ENCODE measurements at places on chromosomes 5 and 9.

DNA sequence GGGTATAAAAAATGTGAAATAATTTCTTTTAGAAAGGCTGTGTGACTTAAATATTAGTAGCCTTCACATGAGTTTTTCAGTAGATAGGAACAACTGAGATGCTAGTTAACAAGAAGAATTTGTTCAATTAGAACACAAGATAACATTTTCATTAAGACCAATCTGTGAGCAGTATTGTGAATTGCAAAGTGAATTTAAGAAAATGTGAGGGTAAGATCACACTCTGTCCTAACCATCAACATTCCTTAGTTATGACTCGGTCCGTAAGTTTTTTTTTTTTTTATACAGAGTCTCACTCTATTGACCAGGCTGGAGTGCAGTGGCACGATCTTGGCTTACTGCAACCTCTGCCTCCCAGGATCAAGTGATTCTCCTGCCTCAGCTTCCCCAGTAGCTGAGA is 180.2 kb upstream of the EGFLAM start:
- DNase-seq, result no peak

DNA sequence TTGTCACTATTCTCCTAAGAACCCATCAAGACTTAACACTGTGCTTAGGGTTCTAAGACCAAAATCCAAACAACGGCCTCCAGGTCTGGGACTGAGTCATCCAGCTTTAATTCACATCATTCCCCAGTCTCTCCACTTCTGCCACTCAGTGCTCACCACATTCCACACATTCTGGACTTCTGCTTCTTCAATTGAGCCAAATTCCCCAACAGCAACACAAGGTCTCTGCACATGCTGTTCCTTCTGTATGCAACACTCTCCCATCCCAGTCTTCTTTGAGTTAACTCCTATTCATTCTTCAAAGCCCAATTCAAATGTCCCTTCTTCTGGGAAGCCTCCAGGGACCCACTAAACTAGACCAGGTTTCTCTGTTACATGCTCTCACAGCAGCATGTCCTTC is 97.8 kb downstream of the GPR21 start:
- DNase-seq, result no peak

- DNase-seq, result no peak
These were observed 1.4 kb downstream of the KIF20A start for GRCh38 chr5:138180183-138180782.

- no peak for DNase-seq
These were observed 148.3 kb downstream of the DCP2 start for GRCh38 chr5:113124914-113125313.

DNA sequence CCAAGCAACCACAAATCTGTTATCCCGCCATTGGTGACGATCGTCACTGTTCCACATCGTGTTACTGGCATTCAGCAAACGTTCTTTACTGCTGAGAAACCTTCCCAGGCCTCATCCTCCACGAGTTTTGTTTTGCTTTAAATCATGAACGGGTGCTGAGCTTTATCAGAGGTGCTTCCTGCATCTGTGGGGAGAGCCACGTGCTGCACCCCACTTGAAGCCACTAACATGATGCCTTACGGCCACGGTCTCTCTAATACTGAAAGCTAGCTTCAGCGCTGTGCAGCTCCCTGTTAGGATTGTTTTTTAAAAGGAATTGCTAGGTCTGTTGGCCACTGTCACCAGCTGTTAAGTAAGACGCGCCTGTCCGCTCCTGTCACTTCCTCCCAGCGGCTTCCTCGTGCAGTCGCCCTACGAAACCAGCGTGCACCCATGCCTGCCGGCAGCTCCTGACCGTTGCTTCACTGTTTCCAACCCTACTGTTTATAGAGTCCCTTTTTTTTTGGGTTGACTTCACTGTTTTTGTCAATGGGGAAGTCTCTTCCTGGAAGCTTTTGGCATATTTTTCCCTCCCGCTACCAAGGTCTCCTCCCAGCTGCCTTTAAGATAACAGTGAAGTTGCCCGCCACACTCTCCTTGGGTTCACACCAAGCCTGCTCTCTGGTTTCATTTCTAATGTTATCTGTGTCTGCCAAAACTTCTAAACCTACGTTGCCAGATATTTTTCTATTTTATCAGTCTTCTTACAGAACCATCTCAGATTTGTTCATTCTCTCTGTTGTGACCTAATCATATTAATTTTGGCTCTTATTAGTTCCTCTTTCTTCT is 20.3 kb downstream of the LPCAT1 start:
- no peak for DNase-seq

GRCh38 chr9:130898552-130898852 is 1.9 kb upstream of the QRFP start:
- DNase-seq, result no peak

DNA sequence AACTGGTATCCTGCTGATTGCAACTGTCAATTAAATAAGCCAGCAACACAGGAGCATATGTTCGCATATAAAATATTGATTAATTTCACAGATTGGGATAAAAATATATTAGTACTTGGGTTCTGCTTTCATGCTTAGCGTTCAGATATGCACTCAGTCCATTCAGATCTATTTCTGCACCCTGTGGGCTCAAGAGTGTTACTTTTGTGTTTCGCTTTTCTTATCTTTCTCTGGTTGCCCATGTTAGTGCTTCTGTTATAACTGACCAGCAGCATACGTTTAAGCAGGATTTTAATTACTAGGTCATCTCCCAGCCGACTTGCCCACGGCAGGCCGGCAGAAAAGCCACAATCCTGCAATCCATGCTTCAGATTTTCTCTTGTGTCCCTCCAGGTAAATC is 289.1 kb downstream of the EBF1 start:
- no peak for DNase-seq

DNA sequence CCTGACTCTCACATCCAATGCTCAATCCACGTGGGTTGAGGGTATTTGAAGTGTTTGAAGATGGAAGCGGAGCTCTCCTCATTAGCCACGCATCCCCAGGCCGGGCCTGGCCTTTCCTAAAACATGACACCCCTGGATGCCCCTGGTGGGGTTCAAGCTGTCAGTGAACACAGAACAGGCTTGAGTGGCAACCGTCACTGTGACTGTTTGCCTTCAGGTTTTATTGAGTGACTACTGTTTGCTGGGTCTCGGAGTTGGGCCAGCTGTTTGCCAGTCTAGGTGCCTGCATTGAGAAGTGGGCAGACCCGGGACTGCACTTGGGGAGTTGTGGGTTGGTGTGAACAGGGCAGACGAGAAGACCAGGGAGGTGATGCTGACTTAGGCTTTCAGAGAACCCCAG is 7.8 kb upstream of the OLFM1 start:
- DNase-seq, result no peak

GRCh38 chr5:93580927-93581445 is at the start of gene NR2F1-AS1:
TSS of gene NR2F1-AS1 (minus strand) at chr5:93581219.
- DNase-seq, result no peak

- DNase-seq, result no peak
These were observed at the start of gene GGTA1 for GRCh38 chr9:121499427-121500164. TSS of gene GGTA1 (minus strand) at chr9:121499844. CDS start at chr9:121467922, 31,922 bp downstream.

DNA sequence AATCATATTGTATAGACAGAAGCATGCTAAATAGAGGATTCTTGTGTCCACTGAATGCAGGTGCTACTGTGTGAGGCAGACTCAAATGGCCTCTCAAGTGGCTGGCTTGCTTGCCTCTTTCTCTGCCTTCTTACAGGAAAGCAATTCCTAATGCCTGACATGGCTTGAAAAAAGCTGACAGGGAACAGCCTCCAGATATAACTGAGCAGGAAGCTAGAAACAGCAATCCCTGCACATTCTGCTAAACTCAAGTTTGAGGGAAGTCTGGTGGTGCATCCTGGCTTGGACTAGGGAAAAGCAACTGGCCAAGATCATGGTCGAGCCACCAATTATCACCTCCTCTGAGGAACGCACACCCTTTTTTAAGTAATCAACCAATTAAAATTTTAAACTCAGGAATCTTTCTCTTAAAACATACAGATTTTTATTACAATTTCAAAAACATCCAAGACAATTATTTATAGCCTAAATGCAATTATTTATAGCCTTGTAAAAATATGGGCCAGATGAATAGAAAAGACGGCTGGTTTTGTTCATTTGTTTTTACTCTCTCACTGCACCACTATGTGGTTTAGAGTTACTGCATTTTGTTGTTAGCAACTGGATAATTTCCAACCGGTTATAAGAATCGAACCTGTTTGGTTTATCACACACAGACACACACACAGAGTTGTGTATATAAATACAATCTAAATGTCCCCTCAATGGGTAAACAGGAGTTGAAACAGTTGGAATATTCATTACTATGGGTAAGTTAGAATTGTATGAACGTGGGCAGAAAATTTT is 290.9 kb upstream of the ANKRD55 start:
- no peak for DNase-seq

GRCh38 chr5:1540166-1540565 is 16.4 kb upstream of the LPCAT1 start:
- no peak for DNase-seq

GRCh38 chr9:133044661-133045060 is 13.9 kb downstream of the GTF3C5 start:
- no peak for DNase-seq

GRCh38 chr9:35737143-35737542 is 4.7 kb downstream of the CREB3 start:
- DNase-seq, result no peak

DNA sequence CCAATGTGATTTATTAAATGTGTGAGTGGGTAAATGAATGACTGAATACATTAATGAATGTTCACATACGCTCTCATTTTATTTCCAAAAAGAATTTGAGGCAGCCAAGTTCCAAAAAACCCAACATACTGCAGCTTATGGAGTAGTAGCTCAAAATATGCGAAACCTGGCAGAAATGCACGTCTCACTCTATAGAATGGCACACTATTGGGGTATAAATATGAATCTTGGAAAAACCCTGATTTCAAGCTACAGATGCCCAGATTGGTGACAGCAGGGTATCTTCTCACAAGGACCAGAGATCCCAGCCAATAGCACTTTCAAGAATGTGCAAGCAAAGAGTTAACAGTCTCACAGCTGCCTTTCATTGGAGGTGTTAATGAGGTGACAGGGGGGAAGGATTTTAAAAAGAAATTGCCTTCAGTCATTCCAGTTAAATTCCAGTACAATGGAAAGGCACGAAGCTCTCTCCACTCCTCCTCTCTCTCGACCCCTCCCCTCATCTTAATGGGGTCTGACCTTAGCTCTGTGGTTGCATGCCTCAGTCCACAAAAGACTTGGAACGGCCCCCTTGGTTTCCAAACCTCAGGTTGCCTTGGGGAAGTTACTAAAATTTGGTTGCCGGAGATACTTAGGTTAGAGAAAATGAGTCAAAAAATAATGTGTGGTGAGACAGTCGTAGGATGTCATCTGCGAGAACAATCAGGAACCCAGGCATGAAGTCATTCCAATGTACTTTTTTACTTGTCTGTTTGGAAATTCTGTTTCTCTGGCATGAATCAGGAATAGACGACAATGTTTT is 307.4 kb downstream of the NFIB start:
- DNase-seq, result no peak

DNA sequence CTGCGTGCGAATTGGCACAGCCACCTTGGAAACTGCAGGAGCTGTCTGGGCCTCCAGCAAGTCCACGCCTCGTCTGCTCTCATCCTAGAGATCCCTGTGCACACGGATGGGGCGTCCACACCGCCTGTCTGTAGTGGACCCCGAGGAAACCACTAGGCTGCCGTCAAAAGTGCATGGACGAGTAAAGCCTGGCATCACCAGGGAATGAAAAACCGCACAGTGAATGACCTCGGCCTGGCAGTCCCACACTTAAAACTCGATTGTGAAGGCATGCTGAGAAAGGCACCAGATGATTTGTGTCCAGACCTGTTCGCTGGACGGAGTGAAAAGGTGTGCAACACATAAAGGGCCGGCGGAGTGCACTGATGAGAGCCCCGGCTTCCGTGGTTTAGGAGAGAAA is 50.8 kb downstream of the MRPL36 start:
- no peak for DNase-seq

DNA sequence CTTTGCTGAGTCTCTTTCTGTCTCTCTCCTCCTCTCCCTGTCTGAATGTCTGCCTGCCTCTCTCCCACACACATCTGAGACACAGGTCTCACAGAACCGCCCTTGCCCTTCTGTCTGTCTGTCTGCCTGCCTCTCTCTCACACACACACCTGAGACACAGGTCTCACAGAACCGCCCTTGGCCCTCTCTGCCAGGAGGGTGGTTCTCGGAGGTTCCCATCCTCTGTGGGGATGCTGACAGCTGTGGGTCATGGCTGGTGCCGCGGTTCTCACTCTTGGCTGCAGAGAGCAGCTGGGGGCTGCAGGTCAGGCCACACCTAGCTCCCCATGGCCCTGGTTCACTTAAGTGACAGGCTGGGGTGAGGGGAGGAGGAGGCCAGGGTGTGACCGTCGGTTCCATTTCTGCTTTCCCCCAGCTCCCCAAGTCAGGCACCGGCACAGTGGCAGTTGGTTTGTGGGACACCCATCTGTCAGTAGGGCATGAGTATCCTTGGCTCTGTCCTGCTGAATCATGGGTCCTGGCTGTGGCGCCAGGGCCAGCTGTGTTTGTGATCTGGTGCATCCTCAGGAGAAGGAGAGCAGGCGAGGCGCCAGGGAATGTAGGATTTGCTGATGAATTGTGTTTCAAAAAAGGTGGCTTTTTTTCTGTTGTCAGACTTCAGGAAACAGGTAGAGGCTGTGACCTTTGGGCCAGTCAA is 42.3 kb upstream of the CLPTM1L start:
- no peak for DNase-seq

DNA sequence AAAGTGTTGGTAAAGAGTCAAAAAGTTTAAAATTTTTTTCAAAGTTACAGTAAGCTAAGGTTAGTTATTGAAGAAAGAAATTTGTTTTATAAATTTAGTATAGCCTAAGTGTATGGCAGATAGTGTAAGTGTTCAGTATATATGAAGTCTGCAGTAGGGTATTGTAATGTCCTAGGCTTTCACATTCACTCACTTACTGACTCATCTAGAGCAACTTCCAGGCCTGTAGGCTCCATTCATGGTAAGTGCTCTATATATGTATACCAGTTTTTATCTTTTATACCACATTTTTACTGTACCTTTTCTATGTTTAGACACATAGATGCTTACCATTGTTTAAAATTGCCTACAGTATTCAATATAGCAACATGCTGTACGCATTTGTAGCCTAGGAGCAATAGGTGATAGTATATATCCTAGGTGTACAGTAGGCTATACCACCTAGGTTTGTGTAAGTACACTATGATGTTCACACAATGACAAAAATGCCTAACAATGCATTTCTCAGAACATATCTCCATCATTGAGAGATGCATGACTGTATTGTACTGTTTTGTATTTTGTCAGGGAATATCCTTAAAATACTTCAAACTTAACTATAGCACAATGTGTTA is 38.5 kb downstream of the CYSTM1 start:
- no peak for DNase-seq

- DNase-seq, result no peak
These were observed 1.2 kb upstream of the GABRA1 start for GRCh38 chr5:161846746-161847145.

DNA sequence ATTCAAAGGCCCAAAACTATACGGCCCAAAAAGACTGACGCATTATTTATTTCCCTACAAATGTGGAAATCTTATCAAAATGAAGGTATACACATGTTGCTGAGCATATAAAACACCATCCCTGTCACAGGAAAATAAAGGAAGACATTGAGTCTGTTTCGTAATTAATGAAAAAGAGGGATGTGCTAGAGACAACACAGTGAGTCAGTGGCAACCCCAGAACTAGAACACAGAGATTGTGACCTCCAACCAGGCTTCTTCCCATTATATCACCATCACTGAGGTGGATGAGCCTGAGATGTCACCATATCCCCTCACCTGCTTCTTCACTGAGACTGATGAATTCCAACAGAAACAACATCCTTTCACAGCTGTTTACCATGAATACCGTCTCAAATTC is 3.8 kb downstream of the NDUFA8 start:
- DNase-seq, result no peak

- DNase-seq, result no peak
These were observed 796.3 kb downstream of the SEMA5A start for GRCh38 chr5:8749556-8749955.

GRCh38 chr5:175032741-175033151 is 308.4 kb downstream of the MSX2 start:
- DNase-seq, result no peak
